Stimulated activated CD8-positive, alpha-beta memory T cell treated with anti-CD3 and anti-CD28 coated beads, Interleukin-15, amount 100 ng/mL, for 1 hour (primary cell): ENCODE measurements at places on chromosomes 5 and 9.

GRCh38 chr9:93447655-93448054 is 3.8 kb upstream of the FAM120A start:
- DNase-seq: no peak

DNA sequence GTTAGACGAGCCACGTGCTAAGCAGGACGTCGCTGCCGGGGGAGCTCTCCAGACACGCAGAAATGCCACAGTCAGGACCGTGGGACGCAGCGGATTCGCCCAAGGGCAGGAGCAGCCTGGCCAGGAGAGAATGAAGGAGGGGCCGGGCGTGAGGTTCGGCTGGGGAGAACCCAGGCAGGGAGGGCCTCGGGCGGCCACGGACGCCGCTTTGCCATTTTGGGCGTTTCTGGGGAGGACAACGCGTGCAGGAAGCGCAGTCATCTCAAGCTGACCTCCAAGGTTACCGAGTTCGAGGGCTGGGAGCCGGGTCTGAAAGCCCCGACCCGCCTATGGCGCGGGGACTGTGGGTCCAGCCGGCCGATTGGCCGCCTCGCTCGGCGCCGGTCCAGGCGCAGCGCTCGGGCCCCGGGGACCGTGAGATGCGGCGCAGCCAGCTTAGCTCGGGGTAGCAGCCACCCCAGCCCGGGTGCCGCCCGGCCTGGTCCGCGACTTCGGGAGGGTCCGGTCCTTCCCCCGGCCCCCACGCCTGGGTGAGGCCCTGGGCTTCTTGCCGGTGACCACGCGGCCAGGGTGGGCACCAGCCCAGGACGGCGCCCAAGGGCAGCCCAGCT is 760 bp upstream of the MAN1B1 start:
- no peak for DNase-seq

GRCh38 chr9:37342895-37343294 is 79.6 kb upstream of the GRHPR start:
- DNase-seq: no peak

DNA sequence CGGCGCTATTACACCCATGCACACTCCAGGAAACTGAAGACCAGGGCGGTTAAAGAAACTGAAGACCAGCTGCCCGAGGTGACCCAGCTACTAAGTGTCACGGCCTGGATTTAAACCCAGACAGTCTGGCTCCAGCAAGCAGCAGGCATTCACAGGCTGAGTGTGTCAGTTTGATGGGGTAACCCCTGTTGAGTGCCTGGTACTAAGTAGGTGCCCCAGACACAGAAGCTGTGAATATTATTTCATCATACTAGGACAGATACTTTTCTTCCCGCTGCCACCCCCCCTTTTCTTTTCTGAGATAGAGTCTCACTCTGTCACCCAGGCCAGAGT is 7.3 kb downstream of the ENG start:
- no peak for DNase-seq
